ENCODE measurements at places on chromosomes 11 and 22. TPM values are rescaled to one million over a fixed set of nuclear protein-coding genes. Genes with fewer than 3 reads are reported as not detected.
A peak's percentile ranks its signal among the peaks of the same experiment; 100 is the strongest.

The ALG9 gene
- total RNA-seq = 30.6 TPM

The XKR3 gene
- not detected for total RNA-seq

GRCh38 chr11:117654281-117655255 is 142.4 kb downstream of the DSCAML1 start:
- no peaks in the 10 kb centered on the region for H3K27me3 ChIP-seq
- no peak for DNase-seq
- H3K4me3 ChIP-seq = no peak overlapping the region
- H3K4me1 ChIP-seq = no peaks in the 10 kb centered on the region
- H3K36me3 ChIP-seq = no peaks in the 10 kb centered on the region
- no peak overlapping the region for H3K27ac ChIP-seq

- no peaks in the 10 kb centered on the region for H3K4me1 ChIP-seq
- no peak overlapping the region for H3K27ac ChIP-seq
- H3K36me3 ChIP-seq = peaks cover 15% of the 10 kb centered on the region
- DNase-seq = no peak
- H3K27me3 ChIP-seq = no peaks in the 10 kb centered on the region
Observed at GRCh38 chr22:45328822-45329529, 19.2 kb downstream of the FAM118A start.

GRCh38 chr11:121478226-121478894 is 25.6 kb upstream of the SORL1-AS1 start:
- H3K36me3 ChIP-seq = no peaks in the 10 kb centered on the region
- H3K27me3 ChIP-seq = no peaks in the 10 kb centered on the region
- H3K27ac ChIP-seq = no peak overlapping the region
- H3K4me3 ChIP-seq = no peak overlapping the region

GRCh38 chr22:46057246-46058090 is 80.5 kb upstream of the WNT7B start:
- DNase-seq = no peak
- H3K4me3 ChIP-seq = peak overlapping the region; percentile 40
- no peaks in the 10 kb centered on the region for H3K36me3 ChIP-seq
- H3K27me3 ChIP-seq = no peaks in the 10 kb centered on the region
- peak overlapping the region; percentile 95 for H3K27ac ChIP-seq

- no peak overlapping the region for H3K27ac ChIP-seq
- H3K27me3 ChIP-seq = no peaks in the 10 kb centered on the region
- DNase-seq = peak; percentile 81
- no peaks in the 10 kb centered on the region for H3K36me3 ChIP-seq
Observed at GRCh38 chr11:67996622-67997474, 7.0 kb downstream of the UNC93B1 start.

GRCh38 chr11:70440206-70440605 is 41.9 kb downstream of the CTTN start:
- no peak overlapping the region for H3K27ac ChIP-seq
- no peak for DNase-seq
- H3K4me1 ChIP-seq = no peaks in the 10 kb centered on the region
- no peak overlapping the region for H3K4me3 ChIP-seq
- no peaks in the 10 kb centered on the region for H3K27me3 ChIP-seq

- no peak overlapping the region for H3K4me3 ChIP-seq
- no peak for DNase-seq
- H3K4me1 ChIP-seq = no peaks in the 10 kb centered on the region
- H3K27me3 ChIP-seq = no peaks in the 10 kb centered on the region
Observed at GRCh38 chr11:26841818-26842473, 120.1 kb upstream of the SLC5A12 start.

DNA sequence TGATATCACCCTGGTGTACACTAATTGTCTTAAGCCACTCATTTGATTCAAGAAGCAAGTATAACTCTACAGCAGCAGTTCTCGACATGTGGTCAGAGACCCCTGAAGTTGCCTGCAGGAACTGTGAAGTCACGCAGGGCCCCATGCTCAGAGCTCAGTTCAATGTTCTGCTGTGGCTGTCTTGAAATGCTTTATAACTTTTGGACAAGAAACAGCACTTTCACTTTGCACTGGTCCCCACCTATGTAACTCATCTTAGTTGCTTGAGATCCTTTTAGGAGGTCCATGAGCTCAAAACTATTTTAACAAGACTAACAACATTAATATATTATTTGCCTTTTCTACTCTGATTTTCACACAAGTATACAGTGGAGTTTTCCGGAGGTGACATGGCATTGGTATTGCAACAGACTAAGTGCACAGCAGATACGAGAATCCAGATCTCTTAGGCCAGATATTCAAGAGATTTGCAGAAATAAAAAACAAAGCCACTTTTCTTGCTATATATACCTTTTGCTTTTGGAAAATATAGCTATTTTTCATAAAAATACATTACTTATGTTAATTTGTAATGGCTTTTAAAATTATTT is 64.8 kb downstream of the PRR5L start:
- no peak for DNase-seq
- H3K4me3 ChIP-seq = no peak overlapping the region
- peaks cover 14% of the 10 kb centered on the region for H3K4me1 ChIP-seq
- H3K27me3 ChIP-seq = peaks cover 6% of the 10 kb centered on the region
- H3K36me3 ChIP-seq = no peaks in the 10 kb centered on the region
- H3K27ac ChIP-seq = no peak overlapping the region

DNA sequence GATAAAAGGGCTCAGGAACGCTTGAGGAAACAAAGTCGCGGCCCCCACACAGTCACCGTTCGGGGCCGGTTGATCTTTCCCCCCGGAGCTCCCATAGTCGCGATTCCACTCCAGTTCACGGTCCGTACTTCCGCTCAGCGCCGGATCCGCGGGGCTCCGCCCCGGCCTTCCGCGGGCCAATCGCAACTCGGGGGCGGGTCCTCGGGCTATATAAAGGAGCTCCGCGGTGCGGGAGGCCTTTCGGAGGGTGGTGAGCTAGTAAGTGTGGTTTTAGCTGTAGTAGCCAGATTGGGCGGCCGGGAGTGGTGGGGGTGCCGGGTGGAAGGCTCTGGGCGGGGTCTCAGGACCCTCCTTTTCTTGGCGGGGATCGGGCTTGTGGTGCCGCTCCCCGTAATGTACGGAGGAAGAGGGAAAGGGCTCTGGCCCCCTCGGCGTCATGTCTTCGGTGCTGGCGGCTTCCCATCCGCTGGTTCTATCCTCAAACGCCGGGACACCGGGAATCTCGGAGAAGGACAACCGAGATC is at the start of the genes C11orf98 and CSKMT:
TSS of gene C11orf98 (minus strand) at position 136 of the 524 bp plus-strand sequence. CDS start at position 95, 41 bp downstream.
TSS of gene CSKMT (plus strand) at position 238 of the 524 bp plus-strand sequence. CDS start 568 bp downstream, outside the sequence.
- H3K4me3 ChIP-seq = peak within 1 kb of the TSS; percentile 52
- no peaks in the 10 kb centered on the region for H3K27me3 ChIP-seq
- H3K27ac ChIP-seq = peak within 1 kb of the TSS; percentile 93
- H3K4me1 ChIP-seq = peaks cover 40% of the 10 kb centered on the region
- peak; percentile 95 for DNase-seq

DNA sequence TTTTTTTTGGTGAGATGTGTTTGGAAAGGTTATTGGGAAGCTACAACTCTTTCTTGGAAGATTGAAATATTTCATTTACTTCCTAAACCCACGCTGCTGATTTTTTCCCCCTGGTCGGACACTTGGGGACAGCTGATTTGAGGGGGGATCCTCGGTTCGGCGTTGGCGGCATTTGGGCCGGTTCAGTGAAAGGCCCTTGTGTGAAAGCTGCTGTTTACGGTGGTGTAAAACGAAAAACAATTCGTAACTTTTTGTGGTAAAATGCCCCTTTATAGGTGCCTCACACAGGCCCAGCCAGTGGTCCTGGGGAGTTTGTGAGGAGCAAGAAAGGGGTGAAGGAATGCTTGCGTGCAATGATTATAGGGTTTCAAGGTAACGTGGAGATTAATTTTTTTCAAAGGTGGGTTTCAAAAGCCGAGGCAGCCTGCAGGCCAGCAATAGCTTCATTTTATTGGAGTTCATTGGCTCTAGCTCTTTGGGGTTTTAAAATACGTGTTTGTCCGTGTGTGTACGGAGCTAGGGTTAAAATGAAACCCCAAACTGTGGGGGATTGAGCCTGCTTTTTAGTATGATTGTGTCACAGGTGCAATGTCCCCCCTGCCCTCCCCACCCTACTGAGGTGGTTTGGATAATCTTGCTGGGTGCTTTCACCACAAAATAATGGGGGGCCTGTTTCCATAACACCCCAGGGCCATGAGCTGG is 77.2 kb upstream of the PPARA start:
- peak overlapping the region; percentile 80 for H3K27ac ChIP-seq
- DNase-seq = peak; percentile 8
- H3K36me3 ChIP-seq = no peaks in the 10 kb centered on the region
- H3K27me3 ChIP-seq = no peaks in the 10 kb centered on the region
- H3K4me3 ChIP-seq = peak overlapping the region; percentile 58

DNA sequence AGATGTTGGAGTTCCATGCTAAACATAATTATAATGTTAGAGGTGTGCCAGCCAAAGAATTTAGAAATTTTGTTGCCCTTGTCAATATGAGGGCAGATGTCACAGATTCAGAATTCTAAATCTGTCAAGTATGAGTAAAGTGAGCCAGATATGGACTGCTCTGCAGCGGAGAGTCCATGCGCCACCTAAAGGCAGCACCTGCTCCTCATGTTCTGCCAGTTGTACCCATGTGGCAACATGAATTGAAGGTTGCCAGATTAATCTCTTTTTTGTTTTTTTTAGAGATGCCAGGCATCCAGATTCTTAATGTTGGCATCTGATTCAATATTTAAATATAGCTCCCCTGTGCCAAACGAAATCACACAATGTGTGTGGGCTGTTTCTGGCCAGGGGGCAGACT is 678.6 kb upstream of the ANO5 start:
- H3K4me1 ChIP-seq = no peaks in the 10 kb centered on the region
- H3K36me3 ChIP-seq = no peaks in the 10 kb centered on the region
- H3K27me3 ChIP-seq = no peaks in the 10 kb centered on the region
- no peak overlapping the region for H3K27ac ChIP-seq

- no peaks in the 10 kb centered on the region for H3K36me3 ChIP-seq
- no peak overlapping the region for H3K4me3 ChIP-seq
- no peaks in the 10 kb centered on the region for H3K27me3 ChIP-seq
Observed at GRCh38 chr11:17432002-17432401, 43.5 kb upstream of the KCNJ11 start.

GRCh38 chr11:2091786-2092463 is 47.3 kb downstream of the IGF2 start:
- H3K4me1 ChIP-seq = no peaks in the 10 kb centered on the region
- H3K4me3 ChIP-seq = no peak overlapping the region
- no peaks in the 10 kb centered on the region for H3K36me3 ChIP-seq
- DNase-seq = peak; percentile 3
- peaks cover 11% of the 10 kb centered on the region for H3K27me3 ChIP-seq

DNA sequence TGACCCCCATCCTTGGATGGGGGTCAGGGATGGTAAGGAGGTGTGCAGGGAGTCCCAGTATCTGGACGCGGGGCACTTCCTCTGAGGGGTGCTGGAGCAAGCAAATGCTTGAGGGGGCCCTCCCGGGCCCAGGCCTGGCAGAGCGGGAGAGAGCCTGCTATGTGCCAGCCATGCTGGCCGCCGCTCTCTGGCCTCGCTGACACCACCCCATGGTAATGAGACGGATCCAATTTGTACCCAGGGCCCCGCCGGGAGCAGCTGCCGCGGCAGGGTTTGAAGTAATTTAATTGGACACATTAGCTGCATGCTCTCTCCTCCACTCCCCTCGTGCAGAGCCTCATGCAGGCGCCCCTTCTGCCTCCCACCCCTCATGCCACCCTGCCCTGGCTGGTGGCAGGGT is 6.3 kb downstream of the SYT7 start:
- DNase-seq = no peak
- H3K4me3 ChIP-seq = no peak overlapping the region
- no peaks in the 10 kb centered on the region for H3K27me3 ChIP-seq
- no peaks in the 10 kb centered on the region for H3K36me3 ChIP-seq
- H3K27ac ChIP-seq = no peak overlapping the region

DNA sequence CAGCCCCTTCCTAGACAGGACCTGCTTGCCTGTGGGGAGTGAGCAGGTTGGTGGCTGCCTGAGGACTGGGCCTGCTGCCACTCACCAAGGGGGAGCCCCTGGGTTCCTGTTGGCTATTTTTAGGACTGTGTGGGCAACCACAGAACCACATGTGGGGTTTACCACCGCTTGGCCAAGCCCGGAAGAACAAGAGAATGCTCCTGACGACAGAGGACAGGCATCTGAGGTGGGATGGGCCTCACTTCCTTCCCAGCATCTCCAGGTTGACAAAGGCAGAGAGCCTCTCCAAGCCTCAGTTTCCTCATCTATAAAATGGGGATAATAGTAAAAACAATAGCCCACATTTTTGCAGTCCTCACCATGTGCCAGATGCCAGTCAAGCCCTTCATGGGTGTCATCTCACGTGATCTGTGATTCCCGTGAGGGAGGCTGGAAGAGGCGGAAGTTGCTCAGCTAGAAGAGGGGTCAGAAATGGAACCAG is 43.6 kb downstream of the LRRC32 start:
- no peaks in the 10 kb centered on the region for H3K27me3 ChIP-seq
- H3K4me3 ChIP-seq = no peak overlapping the region
- no peaks in the 10 kb centered on the region for H3K36me3 ChIP-seq
- H3K4me1 ChIP-seq = peaks cover 5% of the 10 kb centered on the region
- H3K27ac ChIP-seq = no peak overlapping the region

GRCh38 chr11:127105593-127106541 is 105.3 kb upstream of the KIRREL3 start:
- H3K36me3 ChIP-seq = no peaks in the 10 kb centered on the region
- DNase-seq = no peak
- H3K4me3 ChIP-seq = no peak overlapping the region
- H3K27me3 ChIP-seq = no peaks in the 10 kb centered on the region
- no peak overlapping the region for H3K27ac ChIP-seq

- DNase-seq = no peak
- H3K4me3 ChIP-seq = no peak overlapping the region
- no peaks in the 10 kb centered on the region for H3K4me1 ChIP-seq
- H3K27ac ChIP-seq = no peak overlapping the region
Observed at GRCh38 chr22:47457509-47458300, 695.3 kb downstream of the TBC1D22A start.
